Hypothalamus (tissue), 51 donors: ENCODE measurements at places on chromosomes 3 and 15.

GRCh38 chr3:63880653-63881052 lies 17.0 kb downstream of the ATXN7 start:
- no peak for DNase-seq

DNA sequence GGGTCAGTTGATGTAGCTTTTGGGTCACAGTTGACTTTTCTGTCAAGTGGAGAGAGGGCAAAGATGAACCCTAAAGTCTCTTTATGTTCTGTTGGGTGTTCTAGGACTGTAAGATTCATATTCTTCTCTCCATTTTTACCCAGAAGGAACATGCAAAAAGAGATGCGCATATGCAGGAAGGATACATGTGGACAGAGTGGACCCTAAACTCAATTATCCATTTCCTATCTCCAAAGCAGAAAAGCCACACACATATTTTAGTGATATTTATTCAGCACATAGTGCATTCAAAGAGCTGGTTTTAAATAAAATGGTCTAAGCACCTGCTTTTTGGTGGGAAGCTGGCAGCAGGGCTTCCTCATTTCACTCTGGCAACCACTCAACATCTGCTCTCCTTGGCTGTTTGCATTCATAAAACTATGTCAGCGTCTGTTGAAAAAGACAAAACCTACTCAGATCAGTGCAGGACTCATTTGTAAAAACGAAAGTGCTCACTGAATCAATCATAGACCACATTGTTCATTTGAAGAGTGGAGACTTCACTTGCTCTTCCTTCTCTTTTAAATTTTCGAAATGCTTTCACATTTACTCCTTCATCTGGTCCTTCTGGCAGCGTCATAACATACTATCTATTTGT lies 96.6 kb downstream of the SEMA6D start:
- no peak for DNase-seq

- DNase-seq = no peak
Measured at GRCh38 chr15:82647045-82647834, at the start of gene CPEB1. Gene CPEB1, minus strand, starts transcription at chr15:82647363. Its CDS starts 18,904 bp downstream, at chr15:82628459.

- DNase-seq = no peak
Measured at GRCh38 chr15:93900476-93901400, 330.6 kb upstream of the MCTP2 start.

DNA sequence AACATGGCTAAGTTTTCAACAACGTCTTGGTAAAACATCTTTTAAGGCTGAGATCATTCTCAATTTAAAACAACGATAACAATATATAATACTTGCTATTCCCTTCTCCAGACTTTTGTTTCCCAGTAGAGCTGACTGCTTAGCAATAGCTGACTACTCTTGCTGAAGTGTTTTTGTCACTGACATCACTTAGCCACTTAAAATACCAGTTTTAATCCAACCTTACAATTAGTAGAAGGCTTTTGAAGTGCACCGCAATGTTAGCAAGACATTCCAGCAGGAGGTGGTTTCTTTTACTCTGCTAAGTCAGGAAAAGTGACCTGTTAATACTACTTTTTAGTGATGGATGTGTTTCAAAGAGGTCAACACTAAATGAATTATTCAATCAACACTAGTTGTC lies 28.7 kb upstream of the GBE1 start:
- no peak for DNase-seq

- no peak for DNase-seq
Measured at GRCh38 chr3:30511524-30512251, 94.7 kb upstream of the TGFBR2 start.

- no peak for DNase-seq
Measured at GRCh38 chr3:150150633-150151032, 179.9 kb upstream of the PFN2 start.

DNA sequence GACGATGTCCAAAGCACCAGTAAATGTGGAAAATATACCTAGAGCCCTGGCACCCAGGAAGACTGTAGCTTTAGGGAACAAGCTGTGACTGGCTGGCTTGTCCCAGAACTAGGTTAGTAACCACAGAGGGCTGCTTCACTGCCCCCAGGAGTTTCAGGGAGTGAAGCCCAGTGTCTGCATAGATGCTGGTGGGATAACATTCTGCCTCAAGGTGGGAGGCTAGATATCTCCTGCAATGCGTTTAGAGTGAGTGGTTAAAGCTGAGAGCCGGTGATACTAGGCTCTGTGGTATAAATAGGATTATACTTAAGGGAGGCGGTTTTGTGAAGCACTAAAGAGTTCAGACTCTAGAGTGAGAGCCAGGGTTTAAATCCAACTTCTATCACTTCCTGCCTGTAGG lies 11.7 kb upstream of the CP start:
- DNase-seq = no peak

DNA sequence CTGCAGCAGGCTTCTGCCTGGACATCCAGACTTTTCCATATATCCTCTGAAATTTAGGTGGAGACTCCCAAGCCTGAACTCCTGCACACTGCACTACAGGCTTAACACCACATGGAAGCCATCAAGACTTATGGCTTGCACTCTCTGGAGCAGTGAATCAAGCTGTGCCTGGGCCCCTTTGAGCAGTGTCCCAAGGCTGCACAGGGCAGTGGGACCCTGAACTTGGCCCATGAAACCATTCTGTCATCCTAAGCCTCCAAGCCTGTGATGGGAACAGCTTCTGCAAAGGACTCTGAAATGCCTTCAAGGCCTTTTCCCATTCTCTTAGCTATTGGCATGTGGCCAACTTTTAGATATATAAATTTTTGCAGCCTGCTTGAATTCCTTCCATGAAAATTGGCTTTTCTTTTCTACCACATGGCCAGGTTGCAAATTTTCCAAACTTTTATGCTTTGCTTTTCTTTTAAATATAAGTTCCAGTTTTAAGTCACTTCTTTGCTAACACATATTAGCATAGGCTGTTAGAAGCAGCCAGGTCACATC lies 257.8 kb upstream of the DCBLD2 start:
- DNase-seq = no peak

DNA sequence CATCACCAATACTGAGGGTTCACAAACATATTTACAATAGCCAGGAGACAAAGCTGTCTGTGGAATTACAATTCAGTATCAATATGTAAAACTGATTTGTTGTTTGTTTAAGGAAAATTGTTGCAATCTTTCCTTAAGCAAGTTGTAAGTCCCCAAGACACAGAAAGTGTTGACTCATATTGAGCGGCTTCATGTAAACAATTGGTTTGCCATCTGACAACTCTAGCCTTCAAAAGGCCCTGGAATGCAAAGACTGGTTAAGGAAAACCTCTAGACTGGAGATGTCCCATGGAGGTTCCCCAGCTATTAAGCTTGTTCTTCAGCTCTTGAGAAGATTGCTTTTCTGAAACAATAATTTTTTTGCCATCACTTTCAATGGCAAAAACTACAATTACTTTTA lies 283.7 kb upstream of the PROK2 start:
- no peak for DNase-seq

- no peak for DNase-seq
Measured at GRCh38 chr3:18008706-18009368, 266.4 kb upstream of the TBC1D5 start.

- DNase-seq = no peak
Measured at GRCh38 chr15:86066174-86066834, 13.4 kb upstream of the AGBL1 start.

DNA sequence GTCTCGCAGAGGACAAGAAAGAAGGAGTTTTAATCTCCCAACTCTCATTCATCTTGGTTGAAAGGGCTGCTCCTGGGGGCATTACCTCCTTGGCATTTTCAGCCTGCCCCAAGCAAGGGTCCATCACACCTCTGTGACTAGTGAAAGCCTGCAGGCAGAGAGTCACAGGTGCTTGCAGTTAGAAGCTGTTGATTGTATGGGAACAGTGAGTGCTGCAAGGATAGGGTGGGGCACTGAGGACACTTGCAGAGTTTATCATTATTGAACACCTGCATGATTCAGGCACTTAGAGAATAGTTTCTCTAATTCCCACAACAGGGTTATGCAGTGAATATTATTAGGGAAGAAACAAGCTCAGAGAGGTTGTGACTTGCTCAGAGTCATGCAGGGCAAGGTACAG lies 41.7 kb upstream of the IGF2BP2 start:
- no peak for DNase-seq

DNA sequence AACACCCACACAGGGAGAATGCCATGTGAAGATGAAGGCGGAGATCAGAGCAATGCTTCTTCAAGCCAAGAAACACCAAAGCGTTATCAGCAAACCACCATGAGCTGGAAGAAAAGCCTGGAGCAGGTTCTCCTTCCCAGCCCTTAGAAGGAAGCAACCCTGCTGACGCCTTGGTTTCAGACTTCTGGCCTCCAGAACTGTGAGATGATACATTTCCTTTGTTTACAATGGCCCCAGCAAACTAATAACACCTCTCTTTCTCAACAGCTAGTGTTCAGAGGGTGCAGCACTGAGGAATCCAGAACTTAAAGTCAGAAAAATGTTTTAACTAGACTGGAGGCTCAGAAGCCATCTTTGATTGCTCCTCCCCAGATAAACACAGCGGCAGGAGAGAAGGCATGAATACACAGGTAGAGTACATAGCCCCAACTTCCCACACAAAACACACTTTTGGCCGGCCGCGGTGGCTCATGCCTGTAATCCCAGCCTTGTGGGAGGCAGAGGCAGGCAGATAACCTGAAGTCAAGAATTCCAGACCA lies 132.4 kb upstream of the LPP start:
- no peak for DNase-seq

DNA sequence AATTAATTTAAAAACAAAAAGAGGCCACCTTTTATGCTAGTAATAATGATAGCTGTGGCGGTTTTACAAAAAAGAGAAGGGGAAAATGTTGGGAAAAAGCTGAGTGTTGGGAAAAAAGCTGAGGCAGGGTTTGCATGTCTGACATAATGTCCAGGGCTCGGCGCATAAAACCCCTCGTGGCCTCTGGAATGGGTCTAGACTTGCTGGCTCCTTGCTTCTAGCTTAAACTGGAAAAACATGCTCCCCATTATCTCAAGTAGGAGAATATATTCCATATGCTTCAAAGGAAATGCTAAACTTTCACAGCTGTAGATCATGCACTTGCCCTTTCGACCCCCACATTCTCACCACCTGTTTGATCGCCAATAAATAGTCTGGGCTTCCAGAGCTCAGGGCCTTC lies 53.0 kb downstream of the CYP19A1 start:
- no peak for DNase-seq

DNA sequence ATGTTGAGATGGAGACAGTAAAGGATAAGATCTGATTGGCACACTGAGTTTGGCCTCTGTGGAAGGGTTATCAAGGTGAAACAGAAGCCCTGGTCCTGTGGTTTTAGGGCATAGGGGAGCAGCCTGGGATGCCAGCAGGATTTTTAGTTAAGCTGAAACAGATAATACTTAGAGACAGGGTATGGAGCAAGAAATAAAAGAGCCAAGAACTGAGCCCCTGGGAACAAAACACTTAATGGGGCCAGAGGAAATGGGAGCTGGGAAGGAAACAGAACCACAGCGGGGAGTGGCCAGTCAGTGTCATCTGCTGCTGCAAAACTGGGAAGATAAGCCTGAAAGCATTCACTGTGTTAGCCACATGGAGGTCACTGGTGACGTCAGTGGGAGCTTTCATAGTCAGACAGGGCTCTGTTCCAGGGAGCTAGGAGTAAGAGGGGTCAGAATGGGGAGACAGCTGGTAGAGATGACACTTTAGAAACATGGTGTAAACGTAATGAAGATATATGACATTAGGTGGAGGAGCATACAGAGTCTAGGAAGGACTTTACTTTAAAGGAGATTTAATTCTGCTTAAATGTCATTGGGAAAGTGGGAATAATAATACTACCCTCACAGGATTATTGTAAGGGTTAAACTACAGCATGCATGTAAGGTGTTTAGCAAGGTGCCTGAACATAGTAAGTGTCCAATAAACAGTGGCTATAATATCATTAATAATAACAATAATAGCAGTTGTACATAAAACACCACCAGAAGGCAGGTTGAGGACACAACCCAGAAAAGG lies 172.7 kb upstream of the CTNNB1 start:
- peak; percentile 12 for DNase-seq

DNA sequence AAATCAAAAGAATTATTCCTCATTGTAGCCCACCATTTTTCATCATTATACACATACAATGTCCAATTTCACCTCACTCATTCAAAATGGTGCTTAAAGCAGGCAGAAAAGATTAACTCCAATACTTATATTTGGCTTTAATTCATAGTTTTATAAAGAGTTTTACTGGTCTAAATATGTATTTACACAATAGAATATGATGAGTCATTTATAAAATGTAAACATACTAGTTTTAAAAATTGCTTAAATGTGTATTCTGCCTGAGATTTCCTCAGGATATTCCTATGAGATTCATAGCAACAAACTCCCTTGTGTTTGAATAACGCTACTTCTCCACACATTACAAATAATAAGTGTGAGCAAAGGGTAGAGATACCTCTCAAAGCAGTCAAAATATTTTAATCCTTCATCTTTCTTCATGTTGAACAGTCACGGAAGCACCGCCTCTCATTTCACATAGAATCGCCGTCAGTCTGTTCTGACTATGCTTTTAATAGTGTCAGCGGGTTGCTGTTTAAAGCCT lies 75.7 kb upstream of the GBE1 start:
- DNase-seq = no peak

DNA sequence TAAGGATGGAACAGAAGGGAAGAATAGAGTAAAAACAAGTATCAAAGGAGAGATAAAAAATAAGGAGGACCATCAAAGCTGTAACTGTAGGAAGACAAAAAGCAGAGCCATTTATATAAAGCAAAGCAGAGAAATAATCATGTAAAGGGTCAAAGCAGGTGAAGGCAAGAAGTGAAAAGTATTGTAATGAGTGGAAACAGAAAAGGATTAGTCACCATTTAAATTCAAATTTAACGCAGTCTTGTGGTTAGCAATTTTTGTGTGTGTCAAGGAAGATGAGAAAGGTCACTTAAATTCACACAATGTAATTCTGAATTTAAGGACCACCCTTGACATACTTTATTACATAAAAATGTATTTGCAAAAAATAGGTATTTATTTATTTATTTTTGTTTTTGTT lies 567.8 kb downstream of the ROBO1 start:
- no peak for DNase-seq

- no peak for DNase-seq
Measured at GRCh38 chr3:159513867-159514380, 474.7 kb upstream of the IL12A start.

GRCh38 chr15:74062671-74063070 lies 19.7 kb downstream of the GOLGA6A start:
- DNase-seq = no peak

- no peak for DNase-seq
Measured at GRCh38 chr15:70702584-70702983, 60.8 kb downstream of the UACA start.

- DNase-seq = no peak
Measured at GRCh38 chr3:133474251-133474801, 74.5 kb downstream of the BFSP2 start.
